ENCODE measurements at places on chromosomes 5 and 9.

- peaks cover 34% of the 10 kb centered on the region for H3K4me1 ChIP-seq
- no peaks in the 10 kb centered on the region for H3K27me3 ChIP-seq
- H3K36me3 ChIP-seq = no peaks in the 10 kb centered on the region
- no peak overlapping the region for H3K4me3 ChIP-seq
Measured at GRCh38 chr9:125466411-125466810, 204.8 kb downstream of the GAPVD1 start.

GRCh38 chr9:126709241-126709640, 95.5 kb downstream of the LMX1B start:
- peaks cover 15% of the 10 kb centered on the region for H3K27me3 ChIP-seq
- no peak overlapping the region for H3K27ac ChIP-seq
- H3K4me3 ChIP-seq = no peak overlapping the region

- no peak for DNase-seq
- peaks cover 12% of the 10 kb centered on the region for H3K4me1 ChIP-seq
- no peak overlapping the region for H3K27ac ChIP-seq
- H3K36me3 ChIP-seq = peaks cover 2% of the 10 kb centered on the region
Measured at GRCh38 chr9:121322037-121322736, 47.9 kb downstream of the STOM start.

- no peak for DNase-seq
- no peaks in the 10 kb centered on the region for H3K27me3 ChIP-seq
- H3K36me3 ChIP-seq = no peaks in the 10 kb centered on the region
- H3K4me3 ChIP-seq = no peak overlapping the region
- peaks cover 36% of the 10 kb centered on the region for H3K4me1 ChIP-seq
- no peak overlapping the region for H3K27ac ChIP-seq
Measured at GRCh38 chr9:38685535-38685934, 34.4 kb downstream of the FAM240B start.
